ENCODE measurements at places on chromosomes 13 and 19.

DNA sequence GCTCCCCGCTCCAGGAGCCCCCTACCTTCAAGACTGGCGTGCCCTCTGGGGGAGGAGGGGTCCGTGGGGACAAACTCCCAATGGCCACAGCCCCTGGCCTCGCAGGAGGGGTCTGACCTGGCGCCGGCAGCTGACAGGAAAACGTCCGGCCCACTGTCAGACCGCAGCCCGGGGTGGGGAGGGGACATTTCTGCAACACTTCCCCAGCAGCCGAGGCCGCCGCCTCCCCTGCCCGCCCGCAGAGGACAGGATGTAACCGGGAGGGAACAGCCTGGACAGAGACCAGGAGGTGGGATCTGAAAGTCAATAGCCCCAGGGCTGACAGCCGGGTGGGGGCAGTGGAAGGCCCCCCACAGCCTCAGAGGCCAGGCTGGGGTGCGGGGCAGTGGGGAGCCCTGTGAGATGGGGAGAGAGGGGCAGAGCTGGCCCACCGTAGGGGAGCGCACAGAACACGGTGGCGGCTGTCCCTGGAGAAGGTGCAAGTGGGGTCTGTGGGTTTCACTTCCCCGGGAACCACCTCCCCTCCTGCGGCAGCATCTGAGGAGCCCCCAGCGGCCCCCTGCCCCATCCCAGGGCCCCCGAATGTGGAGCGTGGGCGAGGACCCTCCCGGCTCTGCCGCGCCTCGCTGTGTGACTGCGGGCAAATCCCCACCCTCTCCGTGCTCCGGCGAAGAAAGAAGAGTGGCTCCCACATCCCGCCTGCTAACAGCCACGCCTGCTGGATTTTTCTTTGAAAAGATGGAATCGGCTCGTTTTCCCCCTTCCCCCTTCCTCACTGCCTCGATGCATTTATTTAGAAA is at the start of gene PEAK3:
PEAK3 (minus strand) TSS at position 114 of the 800 bp plus-strand sequence. CDS start 1,244 bp downstream, outside the sequence.
- DNase-seq = no peak

DNA sequence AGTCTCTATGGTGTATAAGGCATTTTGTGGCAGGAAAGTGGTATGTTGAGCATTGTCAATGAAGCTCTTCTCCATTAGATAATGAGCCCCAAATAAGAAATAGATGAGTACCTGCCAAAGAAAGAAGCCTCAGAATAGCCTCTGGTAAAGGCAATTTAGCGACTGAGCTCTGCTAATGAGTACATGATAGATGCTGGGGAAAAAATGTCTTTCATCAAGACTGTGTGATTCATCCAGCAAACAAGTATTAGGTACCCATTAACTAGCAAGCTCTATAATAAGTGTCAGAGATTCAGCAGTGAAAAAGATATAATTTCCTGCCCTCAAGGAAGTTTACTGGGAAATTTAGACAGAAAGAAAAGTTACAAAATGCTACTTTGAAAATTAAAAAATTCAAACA is 294.6 kb downstream of the ITGBL1 start:
- no peak for DNase-seq

GRCh38 chr13:59270327-59270726 is 893.4 kb downstream of the DIAPH3 start:
- no peak for DNase-seq

GRCh38 chr13:112465251-112466131 is 89.3 kb downstream of the SPACA7 start:
- no peak for DNase-seq

- no peak for DNase-seq
Measured at GRCh38 chr13:44079413-44080205, 199.9 kb downstream of the LACC1 start.

DNA sequence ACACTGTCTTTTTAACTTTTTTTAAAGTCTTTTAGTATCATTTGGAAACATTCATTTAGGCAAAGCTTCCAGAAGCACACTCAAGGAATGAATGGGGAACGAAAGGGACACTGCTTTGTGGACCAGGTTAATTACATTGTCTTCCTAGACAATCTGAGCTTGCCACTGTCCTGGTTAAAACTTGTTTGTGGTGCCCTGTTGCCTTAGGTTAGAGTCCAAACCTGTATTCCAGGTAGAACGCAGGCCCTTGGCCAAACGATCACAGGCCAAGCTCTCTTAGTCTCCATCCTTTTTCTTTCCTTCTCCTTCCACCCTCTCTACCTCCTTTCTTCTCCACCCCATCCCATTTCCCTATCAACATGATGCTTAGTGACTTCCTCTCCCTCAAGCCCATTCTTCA is 66.8 kb downstream of the ERCC5 start:
- no peak for DNase-seq

GRCh38 chr19:51066393-51067186 is 1.7 kb upstream of the KLK13 start:
- DNase-seq = no peak

DNA sequence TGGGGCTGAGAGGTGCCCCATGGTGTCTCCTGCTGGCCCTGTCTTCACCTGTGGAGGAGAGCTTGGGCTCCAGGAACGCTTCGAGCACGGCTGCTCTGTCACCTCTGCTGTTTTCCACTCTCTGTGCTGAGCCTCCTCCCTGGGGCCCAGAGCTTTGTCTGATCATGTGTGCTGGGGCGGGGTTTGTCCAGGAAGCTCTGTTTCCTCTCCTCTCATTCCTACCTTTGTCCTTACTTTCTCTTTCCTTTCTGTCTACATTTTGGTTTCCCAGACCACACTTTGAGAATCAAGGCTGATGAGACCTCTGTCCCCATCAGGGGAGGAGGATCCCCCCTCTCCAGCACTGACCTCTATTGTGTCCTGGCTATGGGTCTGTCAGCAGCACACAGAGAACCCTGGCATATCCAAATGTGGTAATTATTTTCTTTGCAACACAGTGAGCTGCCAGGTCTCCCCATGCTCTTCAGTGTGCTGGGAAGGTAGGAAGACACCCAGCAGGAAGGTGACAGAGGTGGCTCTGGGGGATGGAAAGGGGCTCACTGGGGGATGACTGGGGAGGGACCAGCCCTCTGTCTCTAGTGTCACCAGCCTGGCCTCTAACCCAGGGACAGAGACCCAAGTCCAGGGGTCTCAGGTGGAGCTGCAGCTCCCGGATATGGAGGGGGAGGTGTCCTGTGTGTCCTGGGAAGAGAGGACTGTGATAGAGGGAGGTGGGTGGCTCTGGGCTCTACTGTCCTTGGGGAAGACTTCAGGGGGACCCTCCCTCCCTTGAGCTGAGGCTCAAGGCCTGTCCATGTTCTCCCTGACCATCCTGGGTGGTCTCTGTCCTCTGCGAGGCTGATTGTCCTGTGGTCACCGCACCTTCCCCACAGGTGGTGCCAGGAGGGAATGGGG is at the start of gene CEACAM1:
CEACAM1 (minus strand) TSS at position 128 of the 894 bp plus-strand sequence; CDS start at position 21, 107 bp downstream.
- DNase-seq = no peak

Data from iPS DF 6.9 (cell line).